NCI-H1048 (cell line): ENCODE measurements at places on chromosomes 11 and 22.

- DNase-seq: no peak
Observed at GRCh38 chr11:20055312-20055711, 105.0 kb downstream of the DBX1 start.

- DNase-seq: no peak
Observed at GRCh38 chr11:24157316-24157715, 339.5 kb upstream of the LUZP2 start.

- no peak for DNase-seq
Observed at GRCh38 chr11:16738947-16739815, 734 bp downstream of the C11orf58 start.

- no peak for DNase-seq
Observed at GRCh38 chr11:47394322-47395222, 13.8 kb upstream of the SLC39A13 start.

GRCh38 chr11:22656130-22656529 lies 10.3 kb upstream of the GAS2 start:
- DNase-seq: no peak

DNA sequence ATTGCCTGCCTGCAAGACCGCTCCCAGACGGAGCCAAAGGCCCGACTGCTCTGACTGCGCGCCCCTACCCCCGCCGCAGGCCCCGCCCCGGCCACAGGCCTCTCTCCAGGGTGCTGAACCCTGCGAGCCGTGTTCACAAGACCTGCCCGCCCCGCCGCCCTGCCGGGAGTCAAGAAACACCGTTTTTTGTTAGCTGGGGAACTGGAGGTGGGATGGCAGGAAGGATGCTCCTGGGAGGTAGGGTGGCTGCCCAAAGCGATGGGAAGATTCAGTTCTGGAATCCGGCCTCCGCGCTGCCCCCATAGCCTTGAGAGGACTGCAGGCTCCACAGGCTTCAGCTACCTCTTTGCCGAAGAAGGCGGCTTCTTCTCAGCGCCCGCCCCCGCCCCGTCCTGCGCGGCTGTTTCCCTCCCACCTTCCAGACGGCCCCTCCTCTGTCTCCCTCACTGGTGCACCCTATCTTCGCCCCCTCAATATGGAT lies 2.7 kb upstream of the PDE2A start:
- no peak for DNase-seq
